Stimulated activated CD4-positive, alpha-beta T cell treated with anti-CD3 and anti-CD28 coated beads, Interleukin-4, amount 100 ng/mL, for 24 hours (primary cell): ENCODE measurements at places on chromosomes 16 and 17.

DNA sequence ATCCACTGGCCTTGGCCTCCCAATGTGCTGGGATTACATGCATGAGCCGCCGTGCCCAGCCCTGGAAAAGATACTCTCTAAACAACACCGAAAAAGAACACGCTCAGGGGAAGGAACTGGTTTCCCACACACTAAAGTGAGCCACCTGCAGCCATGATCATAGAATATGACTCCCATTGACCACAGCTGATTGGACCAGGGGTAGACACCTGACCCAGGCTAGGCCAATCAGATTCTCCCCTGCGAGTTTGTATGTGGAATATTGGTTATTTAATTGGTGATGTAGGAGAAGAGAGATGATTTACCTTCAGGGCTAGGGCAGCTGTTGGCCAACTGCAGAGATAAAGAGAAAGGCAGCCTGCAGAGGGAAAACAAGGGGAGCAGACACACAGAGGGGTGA lies 9.0 kb upstream of the GGA2 start:
- DNase-seq: no peak

GRCh38 chr17:76687298-76688164 lies 23.2 kb downstream of the MXRA7 start:
- DNase-seq: no peak

GRCh38 chr16:72195609-72196008 lies 23.7 kb upstream of the PMFBP1 start:
- no peak for DNase-seq

DNA sequence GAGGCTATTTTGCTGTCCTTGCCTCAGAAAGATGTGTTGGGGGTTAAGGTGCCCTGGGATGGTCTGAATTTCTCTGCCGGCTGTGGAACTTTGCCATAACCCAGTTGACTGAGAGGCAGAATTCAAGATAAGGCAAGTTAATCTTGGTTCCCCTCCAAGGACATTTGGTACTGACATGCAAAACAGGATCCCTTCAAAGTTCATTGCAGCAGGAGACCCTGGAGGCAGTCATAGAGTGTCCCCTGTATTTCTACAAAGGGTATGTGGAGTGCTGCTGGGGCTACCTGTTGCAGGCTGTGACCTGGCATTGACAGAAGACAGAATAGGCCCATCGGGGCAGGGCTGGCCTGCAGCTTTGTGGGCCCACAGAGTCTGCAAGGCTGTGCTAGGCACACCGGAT lies 135.6 kb upstream of the IRX3 start:
- no peak for DNase-seq
